ENCODE measurements at places on chromosomes 5 and 9.

DNA sequence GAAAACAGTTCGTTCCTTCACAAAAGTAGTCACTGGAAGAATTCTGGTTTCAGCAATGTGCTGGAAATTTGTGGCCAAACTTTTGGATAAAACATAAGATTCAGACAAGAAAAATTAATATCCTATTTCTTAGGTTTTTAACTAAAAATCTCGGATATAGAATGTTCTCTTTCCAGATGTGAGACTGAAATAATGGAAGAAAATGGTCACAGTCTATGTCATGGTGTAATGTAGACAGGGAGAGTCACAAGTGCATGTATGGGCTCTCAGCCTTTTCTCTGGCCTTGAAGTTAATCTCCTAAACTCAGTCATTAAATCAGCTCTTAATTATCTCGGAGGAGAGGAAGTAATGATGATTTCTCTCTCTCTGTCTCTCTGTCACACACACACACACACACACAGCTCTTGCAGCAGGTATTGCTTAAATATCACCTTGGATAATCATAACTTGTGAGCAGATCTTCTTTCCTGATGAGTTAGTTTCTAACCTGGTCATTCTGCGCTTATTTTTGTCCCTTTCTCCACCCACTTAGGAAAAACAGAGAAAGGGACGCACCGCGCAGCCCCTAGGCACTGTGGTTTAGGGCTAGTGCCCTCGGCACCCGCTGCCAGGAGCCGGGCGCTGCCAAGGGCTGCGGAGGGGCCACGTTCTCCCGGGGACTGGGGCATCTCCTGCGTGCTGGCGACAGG lies 672 bp upstream of the ITGA2 start:
- no peak for DNase-seq

DNA sequence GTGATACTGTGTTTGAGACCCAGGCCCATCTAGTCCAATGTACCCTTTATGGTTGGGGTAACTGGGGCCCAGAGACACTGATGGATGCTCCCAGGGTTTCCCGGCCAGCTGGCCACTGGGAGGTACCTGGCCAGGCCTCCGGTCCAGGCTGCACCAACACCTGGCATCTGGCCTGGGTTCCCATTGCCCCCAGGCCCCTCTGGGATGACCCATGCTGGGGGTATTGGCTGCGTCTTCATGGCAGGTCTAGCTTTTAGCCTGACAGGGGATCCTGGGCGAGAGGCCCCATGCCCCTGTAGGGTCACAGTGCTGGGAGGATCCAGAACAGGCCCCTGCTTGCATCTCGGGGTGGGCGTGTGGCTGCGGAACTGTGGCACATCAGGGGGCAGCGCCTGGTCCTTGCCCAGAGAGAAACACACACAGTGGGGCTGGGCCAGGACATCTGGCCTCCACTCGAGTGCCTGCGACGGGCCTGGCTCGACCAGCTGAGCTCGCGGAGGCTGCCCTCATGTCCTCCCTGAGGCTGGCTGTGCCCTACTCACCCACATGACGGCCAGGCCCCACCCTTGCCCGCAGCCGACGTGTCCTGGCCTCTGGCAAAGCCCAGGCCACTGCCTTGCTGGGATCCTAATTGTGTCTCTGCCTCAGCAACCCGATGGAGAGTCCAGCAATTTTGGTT lies 21.5 kb upstream of the COL5A1 start:
- no peak for DNase-seq

- no peak for DNase-seq
These were observed 31.3 kb downstream of the TSPAN17 start for GRCh38 chr5:176678584-176678983.

DNA sequence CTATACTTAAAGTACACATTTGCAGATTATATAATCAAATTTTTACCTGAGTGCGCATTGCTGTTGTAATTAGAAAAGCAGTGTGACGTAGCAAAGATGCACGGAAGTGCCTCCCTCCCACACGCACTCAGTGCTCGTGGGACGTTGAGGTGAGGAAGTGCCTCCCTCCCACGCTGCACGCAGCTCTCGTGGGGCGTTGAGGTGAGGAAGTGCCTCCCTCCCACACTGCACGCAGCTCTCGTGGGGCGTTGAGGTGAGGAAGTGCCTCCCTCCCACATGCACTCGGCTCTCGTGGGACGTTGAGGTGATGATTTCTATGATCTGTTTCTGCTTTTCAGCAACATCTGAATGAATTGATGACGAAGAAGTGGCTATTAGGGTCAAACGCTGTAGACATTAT lies 21.0 kb downstream of the EXOC3 start:
- no peak for DNase-seq

- peak; percentile 35 for DNase-seq
These were observed 74.9 kb upstream of the CER1 start for GRCh38 chr9:14797435-14797834.

GRCh38 chr5:175460126-175460525 lies 16.1 kb upstream of the DRD1 start:
- peak; percentile 43 for DNase-seq

DNA sequence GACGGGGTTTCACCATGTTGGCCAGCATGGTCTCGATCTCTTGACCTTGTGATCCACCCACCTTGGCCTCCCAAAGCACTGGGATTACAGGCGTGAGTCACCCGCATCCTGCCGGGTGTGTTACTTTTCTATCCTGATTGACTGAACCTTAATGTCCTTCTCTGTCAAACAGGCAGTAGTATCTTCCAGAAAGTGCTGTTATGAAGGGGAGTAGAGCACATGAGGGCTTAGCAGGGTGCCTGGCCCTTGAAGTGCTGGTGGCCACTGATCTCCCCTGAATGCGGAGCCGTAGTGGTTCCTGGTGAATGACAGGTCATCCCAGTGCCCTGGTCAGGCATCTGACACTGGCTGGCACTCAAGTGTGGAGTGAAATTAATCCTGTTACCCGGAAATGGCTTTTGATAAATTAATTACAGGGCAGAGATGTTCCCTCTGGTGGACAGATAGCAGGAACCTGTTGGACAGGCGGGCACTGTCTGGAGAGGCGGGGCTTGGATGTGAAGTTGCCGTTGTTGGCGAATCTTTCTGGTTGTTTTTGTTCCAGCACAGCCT lies 28.4 kb downstream of the PRRC2B start:
- DNase-seq, result peak; percentile 43

Data from choroid plexus epithelial cell (primary cell).